ENCODE measurements at places on chromosomes 3 and 15.

DNA sequence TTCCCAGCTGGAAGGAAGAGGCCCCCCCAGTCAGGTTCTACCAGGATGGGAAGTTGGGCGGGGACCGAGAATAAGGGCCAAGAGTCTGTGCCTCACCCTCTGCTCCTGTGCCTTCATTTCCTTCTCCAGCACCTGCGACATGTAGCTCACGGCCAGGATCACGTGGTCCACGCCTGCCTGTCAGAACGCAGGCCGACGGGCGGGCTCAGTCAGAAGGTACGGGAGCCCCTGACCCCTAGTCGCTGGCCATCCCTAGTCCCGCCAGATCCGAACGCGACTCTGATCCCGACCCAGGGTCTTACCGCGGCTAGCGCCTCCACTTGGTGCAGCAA, 489 bp downstream of the GMPPB start:
- DNase-seq: no peak

GRCh38 chr3:38396861-38397260, 50.3 kb downstream of the XYLB start:
- DNase-seq: no peak

DNA sequence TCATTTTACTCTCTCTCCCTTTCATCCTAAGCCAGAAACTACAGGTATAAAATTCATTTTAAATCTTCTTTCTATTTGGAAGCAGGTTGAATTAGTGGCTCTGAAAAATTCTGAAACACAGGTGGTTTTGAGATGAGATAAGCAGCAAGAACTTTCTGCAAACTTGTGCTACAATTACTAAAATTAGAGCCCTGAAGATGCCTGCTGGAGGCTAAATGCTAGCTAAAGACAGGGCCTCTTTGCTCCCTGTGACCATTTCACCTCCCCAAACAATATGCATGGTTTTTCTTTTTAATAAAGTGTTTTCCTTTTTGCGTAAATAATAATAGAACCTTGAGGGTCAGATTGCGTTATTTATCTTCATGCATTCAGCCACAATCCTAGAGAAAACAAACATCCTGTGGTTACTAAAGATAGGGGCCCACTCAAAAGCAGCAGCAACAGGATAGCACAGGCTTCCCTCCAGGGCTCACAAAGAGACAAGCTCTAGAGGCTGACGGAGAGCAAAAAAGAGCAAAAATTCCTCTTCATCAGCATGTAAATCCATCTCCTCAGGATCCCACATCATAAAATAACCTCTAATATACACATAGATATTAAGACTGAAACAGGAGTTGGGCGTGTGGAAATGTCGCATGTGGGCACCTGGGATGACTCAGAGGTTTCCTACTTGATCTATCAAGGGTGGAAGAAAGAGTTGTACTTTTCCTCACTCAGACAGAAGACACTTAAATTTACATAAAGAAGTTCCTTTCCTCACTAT, 26.5 kb upstream of the CP start:
- DNase-seq: no peak

DNA sequence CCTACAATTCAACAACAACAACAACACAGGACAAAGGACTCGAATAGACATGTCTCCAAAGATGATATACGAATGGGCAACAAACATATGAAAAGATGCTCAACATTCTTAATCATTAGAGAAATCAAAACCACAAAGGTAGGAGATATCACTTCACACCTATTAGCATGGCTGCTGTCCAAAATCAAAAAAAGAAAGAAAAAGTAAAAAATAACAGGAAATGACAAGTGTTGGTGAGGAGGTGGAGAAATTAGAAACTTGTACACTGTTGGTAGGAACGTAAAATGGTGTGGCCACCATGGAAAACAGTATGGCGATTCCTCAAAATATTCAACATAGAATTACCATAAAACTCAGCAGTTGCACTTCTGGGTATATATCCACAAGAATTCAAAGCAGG, 312.3 kb upstream of the STT3B start:
- no peak for DNase-seq

GRCh38 chr3:184428561-184429175, 48.8 kb downstream of the CHRD start:
- no peak for DNase-seq

GRCh38 chr15:58415636-58416035, 16.2 kb upstream of the LIPC start:
- DNase-seq: no peak

DNA sequence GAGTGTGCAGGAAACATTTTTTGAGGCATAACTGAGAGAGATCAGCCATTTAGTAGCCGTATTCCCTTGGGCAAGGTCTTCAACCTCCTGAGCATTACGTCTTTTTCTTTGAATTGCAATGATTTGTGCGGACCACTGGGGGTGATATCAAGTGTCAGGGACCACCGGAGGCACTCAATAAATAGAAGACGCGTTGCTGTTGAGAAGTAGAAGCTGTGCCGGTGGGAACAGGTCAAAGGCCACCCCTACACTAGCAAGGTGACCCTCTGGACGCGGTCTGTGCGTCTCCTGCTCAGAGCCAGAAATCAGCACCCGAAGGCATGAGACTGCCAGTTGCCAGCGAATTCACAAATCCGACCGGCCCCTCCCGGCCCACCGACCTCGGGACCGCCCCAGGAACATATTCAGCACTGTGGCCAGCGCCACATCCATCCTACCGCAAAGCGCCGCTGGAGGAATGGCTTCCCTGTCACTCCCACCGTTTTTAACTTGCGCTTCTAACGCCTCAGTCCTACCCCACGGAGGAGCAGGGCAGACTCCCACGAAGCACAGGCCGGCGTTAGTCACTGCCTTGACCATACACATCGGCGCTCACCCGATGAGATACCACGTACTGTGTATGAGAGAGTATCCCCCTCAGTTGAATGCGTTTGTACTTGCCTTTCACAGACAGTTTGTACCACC, 1.4 kb upstream of the GHSR start:
- DNase-seq: no peak

DNA sequence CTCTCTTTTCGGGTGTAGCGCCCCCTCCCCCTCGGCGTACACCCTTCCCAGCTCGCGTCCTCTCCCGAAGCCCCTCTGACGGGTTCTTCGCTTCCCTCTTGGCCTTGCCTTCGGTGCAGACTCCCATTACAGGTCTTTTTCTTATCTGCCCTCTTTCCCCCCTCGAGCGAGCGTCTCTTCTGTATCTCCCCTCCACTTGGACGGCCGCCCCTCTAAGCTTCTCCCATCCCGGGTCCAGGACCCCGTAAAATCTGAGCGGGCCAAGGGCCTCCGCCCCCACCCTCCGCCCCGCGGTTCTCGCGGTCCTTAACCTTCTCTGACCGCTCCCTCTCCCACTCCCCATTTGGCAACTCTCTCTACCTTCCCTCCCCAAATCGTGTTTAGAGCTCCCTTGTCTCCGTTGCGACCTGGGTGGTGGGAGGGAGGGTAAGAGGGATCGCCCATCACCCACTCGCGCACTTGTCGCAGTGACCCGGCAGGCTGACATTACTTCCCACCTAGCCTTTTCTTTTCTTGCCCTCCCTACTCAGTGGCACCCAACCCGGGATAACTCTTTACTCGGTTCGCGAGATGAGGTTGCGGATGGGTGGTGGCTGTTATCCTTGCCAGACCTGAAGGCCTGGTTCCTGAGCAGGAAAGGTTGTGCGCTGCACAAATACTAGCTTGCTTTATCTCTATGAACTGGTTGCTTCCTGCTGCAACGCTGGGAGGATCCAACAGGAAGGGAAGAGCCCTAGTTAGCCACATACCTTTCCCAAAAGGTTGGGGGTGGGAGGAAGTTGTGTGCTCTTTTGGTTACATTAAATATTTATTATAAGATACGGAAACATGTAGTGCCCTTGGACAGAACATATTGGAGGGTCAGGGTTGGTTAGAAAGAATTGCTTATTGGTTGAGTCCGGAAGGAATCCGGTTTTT, 922 bp downstream of the RAB11A start:
- no peak for DNase-seq

- no peak for DNase-seq
Observed at GRCh38 chr3:53350652-53351051, 3.3 kb upstream of the DCP1A start.

DNA sequence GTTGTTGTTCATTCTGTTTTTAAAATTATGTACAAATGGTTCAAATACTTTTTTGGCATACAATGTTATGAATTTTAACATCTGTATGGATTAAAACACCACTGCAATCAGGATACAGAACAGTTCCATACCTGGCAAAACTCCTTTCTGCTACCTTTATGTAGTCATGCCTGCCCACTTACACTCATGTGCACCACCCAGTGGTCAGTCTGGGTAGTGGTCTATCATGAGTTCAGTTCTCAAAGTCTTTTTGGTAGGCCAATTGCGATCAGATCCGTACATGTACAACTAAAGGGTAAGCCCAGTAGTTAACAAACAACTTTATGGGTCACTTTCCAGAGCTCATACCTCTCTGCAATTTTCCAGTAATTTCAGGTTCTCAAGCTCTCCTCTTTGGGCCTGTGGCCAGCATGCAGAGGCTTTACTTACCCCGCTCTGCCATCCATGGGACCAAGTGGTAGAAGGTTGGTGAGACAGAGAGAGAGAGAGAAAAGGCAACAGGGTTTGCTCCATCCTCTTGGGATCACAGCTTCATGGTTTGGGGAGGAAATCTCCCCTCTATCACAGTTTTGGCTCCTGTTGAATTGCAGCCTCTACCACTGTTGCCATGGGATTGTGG, 63.9 kb upstream of the FAM98B start:
- no peak for DNase-seq
